ENCODE measurements at places on chromosomes 1 and 21.

- DNase-seq, result peak; percentile 35
Observed at GRCh38 chr1:23657659-23658275, 33.8 kb upstream of the RPL11 start.

DNA sequence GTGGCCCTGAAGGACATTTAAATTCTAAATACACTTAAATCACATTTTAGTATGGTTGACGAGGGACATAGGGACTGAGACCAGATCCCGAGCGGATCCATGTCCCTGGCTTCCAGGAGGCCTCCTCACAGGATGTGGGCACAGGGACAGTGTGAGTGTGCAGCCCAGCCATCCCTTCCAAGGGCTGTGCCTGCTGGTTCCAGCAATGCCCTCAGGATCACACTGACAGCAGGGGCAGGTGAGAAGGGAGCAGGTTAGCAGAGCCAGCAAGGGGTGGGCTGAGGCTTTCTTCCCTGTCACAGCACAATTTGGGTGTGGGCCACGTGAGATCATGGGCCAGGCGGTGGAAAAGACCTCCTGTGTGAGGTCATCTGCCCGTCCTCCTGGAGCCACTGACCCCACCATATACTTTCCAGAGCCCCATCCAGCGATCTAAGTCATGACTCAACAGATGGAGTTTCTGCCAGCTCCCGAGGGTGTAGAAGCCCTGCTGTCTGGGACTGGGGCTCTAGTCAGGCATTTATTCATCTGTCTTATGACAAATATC, 37.0 kb upstream of the PRSS38 start:
- DNase-seq, result no peak

- no peak for DNase-seq
Observed at GRCh38 chr1:93275634-93276295, 69.9 kb upstream of the DR1 start.

DNA sequence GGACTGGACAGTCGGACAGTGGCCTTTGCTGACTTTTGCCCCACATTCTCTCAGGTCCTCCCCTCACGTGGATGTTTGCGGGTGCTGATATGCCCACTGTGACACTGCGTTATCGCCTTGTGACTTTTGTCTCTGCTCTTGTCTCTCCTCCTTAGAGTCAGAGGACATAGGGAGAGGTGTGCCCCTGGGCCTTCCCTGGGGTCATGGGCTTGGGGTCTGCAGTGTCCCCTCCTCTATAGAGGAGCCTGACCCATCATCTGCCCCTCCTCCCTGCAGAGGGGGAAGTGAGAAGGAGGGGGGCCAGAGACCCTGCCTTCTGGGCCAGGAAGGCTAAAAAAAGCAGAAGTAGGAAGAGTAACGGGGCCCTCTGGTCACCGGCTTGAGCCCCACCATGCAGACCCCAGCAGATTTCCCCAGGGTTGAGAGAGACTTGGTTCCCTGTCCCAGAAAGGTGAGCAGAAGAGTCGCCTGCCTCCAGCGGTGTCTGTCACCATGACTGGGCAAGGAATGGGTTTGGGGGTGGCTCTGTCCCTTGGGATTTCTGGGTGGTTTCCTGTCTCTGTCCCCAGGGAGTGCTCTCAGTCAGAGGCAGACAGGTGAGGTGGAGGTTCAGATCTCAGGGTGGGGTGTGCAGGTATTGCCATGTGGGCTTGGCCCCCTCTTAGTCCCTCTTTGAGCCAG, 13.3 kb downstream of the RPS6KA1 start:
- DNase-seq, result no peak

- DNase-seq, result no peak
Observed at GRCh38 chr1:117368116-117369108, 1.2 kb downstream of the MAN1A2 start.

DNA sequence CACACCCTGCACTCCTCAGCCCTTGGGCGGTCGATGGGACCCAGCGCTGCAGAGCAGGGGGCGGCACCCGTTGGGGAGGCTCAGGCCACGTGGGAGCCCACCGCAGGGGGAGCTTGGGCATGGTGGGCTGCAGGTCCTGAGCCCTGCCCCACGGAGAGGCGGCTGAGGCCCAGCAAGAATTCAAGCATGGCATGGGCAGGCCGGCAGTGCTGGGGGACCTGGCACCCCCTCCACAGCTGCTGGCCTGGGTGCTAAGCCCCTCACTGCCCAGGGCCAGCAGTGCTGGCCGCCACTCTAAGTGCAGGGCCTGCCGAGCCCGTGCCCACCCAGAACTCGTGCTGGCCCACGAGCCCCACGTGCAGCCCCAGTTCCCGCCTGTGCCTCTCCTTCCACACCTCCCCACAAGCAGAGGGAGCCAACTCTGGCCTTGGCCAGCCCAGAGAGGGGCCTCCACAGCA, 555.0 kb upstream of the ADGRL4 start:
- DNase-seq, result no peak

GRCh38 chr1:243942196-243943150, 92.4 kb upstream of the AKT3 start:
- DNase-seq, result no peak

GRCh38 chr1:164770131-164770529, 211.1 kb downstream of the PBX1 start:
- DNase-seq, result no peak

GRCh38 chr1:186793582-186793927, 35.2 kb upstream of the PLA2G4A start:
- DNase-seq, result no peak
